HCT116 (cell line): ENCODE measurements at places on chromosomes 16 and 17.

DNA sequence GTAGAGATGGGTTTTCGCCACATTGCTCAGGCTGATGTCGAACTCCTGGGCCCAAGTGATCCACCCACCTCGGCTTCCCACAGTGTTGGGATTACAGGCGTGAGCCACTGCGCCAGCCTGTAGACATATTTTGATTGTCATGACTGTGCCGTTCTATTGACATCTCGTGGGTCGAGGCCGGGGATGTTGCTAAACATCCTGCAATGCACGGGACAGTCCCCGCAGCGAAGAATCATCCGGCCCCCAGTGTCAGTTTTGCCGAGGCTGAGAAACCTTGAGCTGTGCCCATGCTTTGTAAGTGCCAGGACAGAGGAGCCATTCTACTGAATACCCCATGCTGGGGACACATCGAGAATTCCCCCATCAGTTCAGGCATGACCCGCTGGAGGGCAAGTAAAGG, 69.1 kb upstream of the GSE1 start:
- DNase-seq, result no peak

GRCh38 chr17:73489333-73489732, 154.9 kb downstream of the SDK2 start:
- DNase-seq, result no peak

DNA sequence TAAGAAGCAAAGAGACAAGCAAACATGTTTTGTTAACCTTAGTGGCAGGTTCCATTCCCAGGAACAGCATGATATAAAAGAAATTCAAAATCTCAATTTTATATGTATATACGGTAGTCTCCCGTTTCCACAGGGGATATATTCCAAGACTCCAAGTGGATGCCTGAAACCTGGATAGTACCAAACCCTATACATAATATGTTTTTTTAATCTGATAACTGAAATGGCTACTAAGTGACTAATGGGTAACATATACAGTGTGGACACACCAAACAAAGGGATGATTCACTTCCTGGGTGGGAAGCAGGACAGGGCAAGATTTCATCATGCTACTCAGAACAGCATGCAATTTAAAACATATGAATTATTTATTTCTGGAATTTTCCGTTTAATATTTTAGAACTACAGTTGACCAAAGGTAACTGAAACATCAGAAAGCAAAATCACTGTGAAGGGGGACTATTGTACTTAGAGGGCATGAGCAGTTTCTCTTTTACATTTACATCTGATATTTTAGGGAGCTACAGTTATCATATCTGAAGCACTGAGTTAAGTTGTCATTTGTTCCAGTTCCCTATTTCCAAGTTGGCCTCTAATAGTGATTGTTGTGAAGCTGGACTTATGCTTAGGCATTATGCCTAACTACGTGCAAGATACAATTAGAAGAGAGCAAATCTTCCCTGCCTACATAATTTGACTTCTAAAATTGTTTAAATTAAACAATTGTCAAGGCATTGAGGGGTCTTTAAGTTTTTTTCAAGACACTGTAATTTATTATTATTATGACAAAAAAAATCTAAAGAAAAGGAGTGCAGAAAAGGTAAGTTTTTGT, 34.1 kb upstream of the ABCA6 start:
- DNase-seq, result peak; percentile 77

DNA sequence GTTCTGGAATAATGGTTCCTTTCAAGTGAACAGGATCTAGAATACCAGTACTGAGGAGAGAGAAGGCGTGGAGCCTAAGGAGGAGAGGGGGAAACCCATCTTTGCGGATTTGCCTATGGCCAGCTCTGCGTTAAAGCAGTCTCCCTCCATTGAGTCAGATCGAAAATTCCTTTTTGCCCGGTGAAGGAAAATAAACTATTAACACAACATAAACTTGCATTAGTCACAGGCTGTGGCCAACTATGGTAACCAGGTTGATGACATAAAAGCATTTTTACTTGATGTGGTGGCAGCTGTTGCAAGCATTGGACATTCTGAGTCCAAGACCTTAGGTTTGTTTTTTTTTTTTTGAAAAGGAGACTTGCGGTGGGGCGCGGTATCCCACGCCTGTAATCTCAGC, 8.9 kb downstream of the LDAF1 start:
- peak; percentile 28 for DNase-seq

GRCh38 chr17:72661116-72661944, 431.2 kb downstream of the SLC39A11 start:
- DNase-seq, result peak; percentile 97

DNA sequence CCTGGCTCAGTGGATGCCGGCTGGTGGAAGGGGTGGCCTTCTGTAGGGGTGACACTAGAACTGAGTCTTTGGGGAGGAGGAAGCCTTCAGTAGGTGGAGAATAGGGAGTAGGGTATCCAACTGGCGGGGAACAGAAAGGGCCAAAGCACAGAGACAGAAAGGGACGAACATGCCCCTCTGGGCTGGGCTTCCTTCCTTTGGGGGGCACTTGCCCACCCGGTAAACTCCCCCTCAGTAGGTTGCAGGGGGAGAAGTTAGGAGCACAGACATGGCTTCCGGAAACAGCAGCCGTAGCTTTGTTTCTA, 774 bp downstream of the ENGASE start:
- DNase-seq, result no peak

GRCh38 chr16:66369055-66369592, 2.6 kb downstream of the CDH5 start:
- DNase-seq, result no peak

DNA sequence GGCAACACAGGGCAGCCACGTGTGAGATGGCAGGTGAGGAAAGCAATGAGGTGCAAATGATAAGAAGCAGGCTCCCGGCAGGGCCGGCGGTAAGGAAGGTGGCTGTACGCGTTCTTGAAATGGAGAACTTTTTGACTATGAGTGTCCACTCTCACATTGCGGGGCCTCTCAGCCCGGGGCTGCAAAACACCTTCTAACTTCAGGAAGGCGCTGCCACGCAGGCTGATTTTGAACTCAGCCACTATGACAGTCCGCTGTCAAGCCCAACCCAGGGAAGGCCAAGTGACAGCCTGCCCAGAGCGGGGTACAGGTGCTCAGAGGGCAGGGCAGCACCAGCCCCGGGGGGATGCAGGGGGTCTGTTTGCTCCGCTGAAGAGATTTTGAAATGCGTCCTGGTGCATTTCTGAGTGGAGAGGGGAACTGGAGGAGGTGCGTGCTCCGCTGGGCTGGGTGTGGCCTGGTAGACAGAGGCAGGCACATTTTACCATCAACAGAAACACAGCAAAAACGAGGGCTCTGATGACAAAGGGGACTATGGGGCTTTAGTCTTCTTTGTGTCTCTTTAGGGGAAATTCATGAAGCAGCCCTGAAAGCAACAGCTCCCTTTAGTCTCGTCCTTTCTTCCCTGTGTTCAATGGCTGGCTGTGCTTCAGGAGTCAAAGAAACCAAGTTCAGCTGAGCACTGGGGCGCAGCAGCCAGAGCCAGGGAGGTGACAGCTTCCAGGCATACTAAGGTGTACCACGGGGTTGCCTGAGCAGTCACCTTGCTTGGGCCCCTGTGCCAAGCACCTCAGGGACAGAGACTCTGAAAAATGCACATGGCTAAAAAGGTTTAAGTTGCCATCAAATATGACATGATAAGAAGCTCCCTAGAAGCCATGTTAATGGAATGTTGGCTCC, 14.6 kb upstream of the SREBF1 start:
- no peak for DNase-seq

DNA sequence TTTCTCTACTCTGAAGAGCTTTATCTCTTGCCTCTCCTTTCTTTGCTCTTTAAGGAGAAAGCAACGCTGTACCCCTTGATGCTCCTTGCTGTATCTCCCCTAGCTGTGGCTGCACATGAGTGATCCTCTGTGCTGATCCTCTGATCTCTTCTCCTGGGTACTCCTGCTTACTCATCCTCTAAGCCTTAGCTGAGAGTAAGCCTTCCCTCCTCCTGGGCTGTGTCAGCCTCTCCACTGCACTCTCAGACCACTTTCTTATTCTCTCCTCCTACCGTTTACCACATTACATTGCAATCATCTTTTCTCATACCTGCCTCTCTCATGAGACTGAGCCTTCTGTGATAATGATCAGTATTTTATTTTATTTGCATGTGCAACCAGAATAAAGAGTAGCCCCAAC, 25.1 kb downstream of the SOX9 start:
- no peak for DNase-seq

- DNase-seq, result peak; percentile 53
Observed at GRCh38 chr17:47967607-47968252, 3.2 kb upstream of the CDK5RAP3 start.
